ENCODE measurements at places on chromosomes 12 and 14. TPM values are rescaled to one million over a fixed set of nuclear protein-coding genes. Genes with fewer than 3 reads are reported as not detected.
A peak's percentile ranks its signal among the peaks of the same experiment; 100 is the strongest.

Gene TMCC3
- 15.4 TPM for total RNA-seq

GRCh38 chr12:112841906-112842305, 50.4 kb downstream of the RPH3A start:
- H3K4me3 ChIP-seq: no peak overlapping the region
- no peak for DNase-seq
- H3K27me3 ChIP-seq: no peaks in the 10 kb centered on the region
- no peak overlapping the region for H3K27ac ChIP-seq
- H3K36me3 ChIP-seq: no peaks in the 10 kb centered on the region

- no peak overlapping the region for H3K4me3 ChIP-seq
- no peaks in the 10 kb centered on the region for H3K4me1 ChIP-seq
- no peaks in the 10 kb centered on the region for H3K27me3 ChIP-seq
Measured at GRCh38 chr12:46518169-46518568, 145.6 kb upstream of the SLC38A2 start.

DNA sequence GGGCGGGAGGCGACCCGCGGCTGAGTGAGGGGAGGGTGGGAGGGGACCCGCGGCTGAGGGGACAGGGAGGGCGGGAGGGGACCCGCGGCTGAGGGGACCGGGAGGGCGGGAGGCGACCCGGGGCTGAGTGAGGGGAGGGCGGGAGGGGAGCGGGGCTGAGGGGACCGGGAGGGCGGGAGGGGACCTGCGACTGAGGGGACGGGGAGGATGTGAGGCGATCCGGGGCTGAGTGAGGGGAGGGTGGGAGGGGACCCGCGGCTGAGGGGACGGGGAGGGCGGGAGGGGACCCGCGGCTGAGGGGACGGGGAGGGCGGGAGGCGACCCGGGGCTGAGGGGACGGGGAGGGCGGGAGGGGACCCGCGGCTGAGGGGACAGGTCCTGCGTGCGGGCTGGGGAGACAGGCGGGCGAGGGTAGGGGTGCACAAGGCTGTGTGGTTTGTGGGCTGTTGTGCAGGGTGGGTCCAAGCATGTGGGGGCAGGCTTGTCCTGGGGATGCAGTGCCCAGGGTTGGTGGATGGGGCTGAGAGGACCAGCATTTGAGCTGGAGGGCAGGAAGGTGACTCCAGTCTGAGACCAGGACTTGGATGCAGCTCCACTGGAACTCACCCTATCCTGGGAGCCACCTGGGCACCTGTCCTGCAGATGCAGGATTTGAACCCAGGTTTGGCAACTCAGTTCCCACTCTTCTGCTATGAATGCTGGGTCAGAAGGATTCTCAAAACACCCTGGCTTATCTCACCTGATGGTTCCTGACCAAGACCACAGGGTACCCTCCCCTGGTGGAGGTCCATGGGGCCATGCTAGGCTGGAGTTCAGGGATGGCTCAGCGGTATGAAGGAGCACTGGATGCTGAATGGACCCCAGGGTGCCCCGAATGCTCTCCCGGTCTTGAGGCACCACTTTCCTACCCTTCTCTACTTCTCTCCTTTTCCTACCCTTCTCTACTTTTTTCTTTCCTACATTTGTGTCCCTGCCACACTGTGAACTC, 9.4 kb downstream of the PLD4 start:
- H3K4me3 ChIP-seq: peak overlapping the region; percentile 55
- H3K36me3 ChIP-seq: no peaks in the 10 kb centered on the region
- no peaks in the 10 kb centered on the region for H3K4me1 ChIP-seq
- no peaks in the 10 kb centered on the region for H3K27me3 ChIP-seq

- DNase-seq: no peak
- H3K4me3 ChIP-seq: no peak overlapping the region
- no peaks in the 10 kb centered on the region for H3K27me3 ChIP-seq
- H3K4me1 ChIP-seq: no peaks in the 10 kb centered on the region
Measured at GRCh38 chr12:107461222-107461975, 224.2 kb upstream of the PWP1 start.

- H3K4me1 ChIP-seq: no peaks in the 10 kb centered on the region
- H3K36me3 ChIP-seq: no peaks in the 10 kb centered on the region
- H3K4me3 ChIP-seq: peak overlapping the region; percentile 49
- H3K27ac ChIP-seq: peak overlapping the region; percentile 40
Measured at GRCh38 chr14:20970983-20971704, 15.9 kb downstream of the RNASE2 start.

GRCh38 chr14:65798216-65798615, 385.7 kb downstream of the FUT8 start:
- H3K4me1 ChIP-seq: no peaks in the 10 kb centered on the region
- DNase-seq: no peak
- H3K4me3 ChIP-seq: no peak overlapping the region
- no peaks in the 10 kb centered on the region for H3K27me3 ChIP-seq
- H3K27ac ChIP-seq: no peak overlapping the region
- no peaks in the 10 kb centered on the region for H3K36me3 ChIP-seq

- H3K4me1 ChIP-seq: no peaks in the 10 kb centered on the region
- H3K4me3 ChIP-seq: no peak overlapping the region
- no peak overlapping the region for H3K27ac ChIP-seq
- no peaks in the 10 kb centered on the region for H3K27me3 ChIP-seq
- no peaks in the 10 kb centered on the region for H3K36me3 ChIP-seq
- DNase-seq: no peak
Measured at GRCh38 chr14:76726551-76726970, 34.7 kb upstream of the VASH1 start.

GRCh38 chr12:25482625-25483024, 70.5 kb downstream of the LMNTD1 start:
- H3K4me1 ChIP-seq: no peaks in the 10 kb centered on the region
- no peak for DNase-seq
- no peak overlapping the region for H3K27ac ChIP-seq
- H3K27me3 ChIP-seq: no peaks in the 10 kb centered on the region
- H3K36me3 ChIP-seq: no peaks in the 10 kb centered on the region
- no peak overlapping the region for H3K4me3 ChIP-seq

Gene PRR4
- total RNA-seq: 66.9 TPM

DNA sequence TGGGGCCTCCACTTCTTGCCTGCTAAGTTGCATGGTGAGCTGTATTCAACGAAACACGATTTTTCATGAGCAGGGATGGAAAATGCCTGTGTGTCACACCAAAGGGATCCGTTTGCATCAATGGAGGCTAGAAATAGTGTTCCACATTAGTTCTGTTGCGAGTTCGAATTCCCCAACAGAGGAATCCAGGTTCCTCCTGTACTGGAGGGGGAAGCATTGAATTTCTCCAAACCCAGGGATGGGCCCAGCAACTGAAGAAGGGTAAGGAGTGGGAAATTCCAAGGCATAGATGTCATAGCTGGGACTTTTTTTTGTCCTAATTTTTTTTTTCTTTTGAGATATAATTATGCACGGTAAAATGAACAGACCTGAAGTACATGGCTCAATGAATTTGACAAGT, 336.2 kb downstream of the DPF3 start:
- DNase-seq: no peak
- H3K27me3 ChIP-seq: peaks cover 4% of the 10 kb centered on the region
- H3K27ac ChIP-seq: no peak overlapping the region
- no peak overlapping the region for H3K4me3 ChIP-seq

DNA sequence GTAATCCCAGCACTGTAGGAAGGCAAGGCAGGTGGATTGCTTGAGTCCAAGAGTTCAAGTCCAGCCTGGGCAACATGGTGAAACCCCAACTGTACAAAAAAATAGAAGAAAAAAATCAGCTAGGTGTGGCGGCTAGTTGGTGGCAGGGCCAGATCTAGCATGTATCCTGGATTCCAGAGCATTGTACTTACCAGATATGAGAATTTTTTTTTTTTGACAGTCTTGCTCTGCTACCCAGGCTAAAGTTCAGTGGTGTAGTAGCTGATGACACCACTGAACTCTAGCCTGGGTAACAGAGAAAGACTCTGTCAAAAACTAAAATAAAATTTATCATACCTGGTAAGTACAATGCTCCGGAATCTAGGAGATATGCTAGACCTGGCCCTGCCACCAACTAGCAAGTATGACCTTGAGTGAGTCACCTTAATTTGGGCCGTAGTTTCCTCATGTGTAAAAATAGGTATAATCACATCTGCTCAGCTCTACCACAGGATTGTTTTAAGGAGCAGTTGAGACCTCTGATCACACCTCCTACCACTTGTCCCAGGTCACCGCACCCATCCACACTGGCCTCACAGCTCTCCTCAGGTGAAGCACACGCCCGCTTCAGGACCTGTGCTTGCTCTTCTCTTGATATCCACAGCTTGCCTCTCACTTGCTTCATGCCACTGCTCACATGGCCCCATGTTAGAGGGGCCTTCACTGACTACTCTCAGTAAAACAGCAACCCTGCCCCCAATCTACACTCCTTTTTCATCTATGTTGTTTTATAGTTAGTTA, 140.2 kb downstream of the STXBP6 start:
- H3K4me1 ChIP-seq: peaks cover 10% of the 10 kb centered on the region
- H3K36me3 ChIP-seq: no peaks in the 10 kb centered on the region
- H3K27me3 ChIP-seq: no peaks in the 10 kb centered on the region
- no peak overlapping the region for H3K4me3 ChIP-seq
- no peak overlapping the region for H3K27ac ChIP-seq
- DNase-seq: no peak

DNA sequence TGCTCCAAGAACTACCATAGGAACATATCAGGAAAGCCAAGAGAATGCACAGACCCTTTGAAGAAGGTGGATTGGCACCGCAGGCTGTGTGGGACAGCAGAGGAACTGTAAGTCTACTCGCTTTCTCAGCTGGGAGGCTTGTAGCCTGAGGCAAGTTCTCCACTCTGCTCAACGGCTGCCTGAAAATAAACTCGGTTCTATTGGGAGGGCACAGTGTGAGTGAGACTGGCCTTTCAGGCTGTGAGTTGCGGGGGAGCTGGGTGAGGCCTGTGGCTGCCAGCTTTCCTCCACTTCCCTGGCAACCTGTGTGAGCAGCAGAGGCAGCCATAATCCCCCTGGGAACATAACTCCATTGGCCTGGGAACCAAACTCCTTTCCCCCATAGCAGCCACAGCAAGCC, 132.1 kb downstream of the ANKS1B start:
- H3K36me3 ChIP-seq: no peaks in the 10 kb centered on the region
- DNase-seq: no peak
- H3K27me3 ChIP-seq: no peaks in the 10 kb centered on the region
- H3K4me3 ChIP-seq: no peak overlapping the region
- no peak overlapping the region for H3K27ac ChIP-seq

Gene KCNC2
- 3.0 TPM for total RNA-seq

Gene OR10AD1
- not detected for total RNA-seq

Gene ETFBKMT
- total RNA-seq: 7.0 TPM

- no peak overlapping the region for H3K27ac ChIP-seq
- no peaks in the 10 kb centered on the region for H3K4me1 ChIP-seq
- no peak for DNase-seq
Measured at GRCh38 chr12:131724534-131724933, 13.6 kb downstream of the SFSWAP start.

- no peak overlapping the region for H3K4me3 ChIP-seq
- no peak for DNase-seq
- H3K4me1 ChIP-seq: no peaks in the 10 kb centered on the region
- H3K27ac ChIP-seq: no peak overlapping the region
- H3K36me3 ChIP-seq: no peaks in the 10 kb centered on the region
- H3K27me3 ChIP-seq: no peaks in the 10 kb centered on the region
Measured at GRCh38 chr12:46005823-46006222, 15.4 kb upstream of the SCAF11 start.

Gene ART4
- 0.82 TPM for total RNA-seq

Gene STAC3
- 20.9 TPM for total RNA-seq

DNA sequence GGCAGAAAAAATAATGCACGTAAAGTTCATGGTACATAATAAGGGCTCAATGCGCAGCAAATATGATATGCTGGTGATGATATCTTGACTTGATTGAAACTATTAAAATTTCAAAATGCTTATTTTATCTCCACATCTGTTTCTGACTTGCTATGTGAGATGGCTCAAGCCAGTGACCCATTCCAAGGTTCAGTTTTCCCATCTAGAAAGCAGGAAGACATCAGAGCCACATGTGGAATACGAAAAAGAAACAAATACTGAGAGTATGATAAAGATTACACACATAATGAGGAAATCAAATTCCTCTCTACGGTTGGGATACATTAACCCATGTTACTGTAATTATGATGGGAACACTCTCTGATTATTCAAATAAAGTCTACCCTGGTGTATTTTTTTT, 24.0 kb upstream of the TSPAN11 start:
- H3K36me3 ChIP-seq: no peaks in the 10 kb centered on the region
- no peak for DNase-seq
- H3K27me3 ChIP-seq: no peaks in the 10 kb centered on the region

Gene CYP27B1
- total RNA-seq: 0.14 TPM

Gene BHLHE41
- total RNA-seq: 11.3 TPM

DNA sequence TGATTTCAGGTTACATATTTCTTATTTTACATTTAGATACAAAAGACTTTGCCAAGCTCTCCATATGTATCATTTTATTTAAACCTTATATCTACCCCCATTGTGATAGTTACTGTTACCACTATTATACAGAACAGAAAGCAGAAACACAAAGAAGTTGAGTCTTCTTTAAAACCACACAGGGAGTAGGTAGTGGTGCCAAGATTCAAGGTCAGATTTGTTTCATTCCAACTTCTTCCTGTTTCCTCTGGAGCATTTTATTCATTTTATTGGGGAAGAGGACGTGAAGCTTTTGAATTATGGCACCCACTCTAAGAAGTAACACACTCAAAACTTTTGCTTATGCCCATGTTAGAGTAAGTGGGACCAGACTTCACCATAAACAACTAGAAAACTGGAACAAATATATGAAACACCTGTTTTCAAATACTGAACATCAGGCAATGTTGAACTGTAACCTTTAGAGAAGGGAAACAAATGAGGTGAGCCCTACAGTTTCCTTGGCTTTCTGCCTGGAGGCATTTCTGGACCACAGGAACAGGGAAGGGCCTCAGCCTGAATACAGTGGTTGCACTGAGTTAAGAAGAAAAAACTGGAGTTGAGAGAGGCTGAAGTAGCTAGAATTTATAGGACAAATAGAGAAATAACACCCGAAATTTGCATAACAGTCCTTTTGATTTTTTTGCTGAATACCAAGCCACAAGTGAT, 160.4 kb upstream of the SSTR1 start:
- H3K27me3 ChIP-seq: no peaks in the 10 kb centered on the region
- DNase-seq: no peak
- no peaks in the 10 kb centered on the region for H3K4me1 ChIP-seq
- no peak overlapping the region for H3K4me3 ChIP-seq
- H3K36me3 ChIP-seq: no peaks in the 10 kb centered on the region
- H3K27ac ChIP-seq: no peak overlapping the region

GRCh38 chr12:68422956-68423574, 90.9 kb upstream of the MDM1 start:
- H3K36me3 ChIP-seq: no peaks in the 10 kb centered on the region
- no peaks in the 10 kb centered on the region for H3K4me1 ChIP-seq
- no peaks in the 10 kb centered on the region for H3K27me3 ChIP-seq
- DNase-seq: no peak

GRCh38 chr14:96105089-96105925, 66.1 kb downstream of the C14orf132 start:
- DNase-seq: no peak
- no peaks in the 10 kb centered on the region for H3K4me1 ChIP-seq
- H3K27ac ChIP-seq: peak overlapping the region; percentile 26
- no peaks in the 10 kb centered on the region for H3K27me3 ChIP-seq
- no peaks in the 10 kb centered on the region for H3K36me3 ChIP-seq

Gene SERPINA9
- total RNA-seq: not detected

Gene LRRK2
- 6.2 TPM for total RNA-seq

Gene TAS2R10
- 0.41 TPM for total RNA-seq
